ENCODE measurements at places on chromosomes 13 and 19. TPM values are rescaled to one million over a fixed set of nuclear protein-coding genes. Genes with fewer than 3 reads are reported as not detected.

DNA sequence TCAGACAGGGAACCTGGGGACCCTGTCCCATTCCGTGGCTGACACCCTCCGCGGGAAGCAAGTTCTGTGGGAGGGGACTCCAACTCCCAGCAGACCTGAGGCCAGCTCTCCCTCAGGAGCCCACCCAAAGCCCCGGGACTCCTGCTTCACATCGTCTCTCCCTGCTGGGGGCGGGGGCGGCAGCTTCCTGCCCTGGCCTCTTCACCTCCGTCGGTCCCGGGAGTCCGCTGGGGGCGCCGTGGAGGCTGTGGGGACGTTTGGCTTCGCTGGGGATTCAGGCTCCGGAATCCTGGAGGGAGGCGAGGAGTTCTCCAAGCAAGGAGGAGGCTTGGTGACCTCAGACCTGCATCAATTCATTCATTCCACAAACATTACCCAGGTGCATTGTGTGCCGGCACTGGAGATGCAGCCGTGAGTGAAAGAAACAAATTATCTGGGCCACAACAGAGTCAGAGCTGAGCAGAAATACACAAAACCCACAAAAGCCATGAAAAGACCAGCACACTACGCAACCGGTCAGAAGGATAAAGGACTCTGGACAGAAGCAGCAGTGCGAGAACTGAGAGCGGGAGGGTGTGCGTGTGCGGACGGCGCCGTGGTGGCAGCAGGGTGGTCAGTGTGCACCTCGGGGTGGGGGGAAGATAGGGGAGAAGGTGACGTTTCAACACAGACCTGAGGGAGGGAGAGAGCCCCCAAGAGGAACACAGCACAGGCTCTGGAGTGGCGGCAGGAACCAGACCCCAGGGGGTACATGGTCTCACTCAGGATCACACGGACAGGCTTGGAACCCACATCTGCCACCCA, 19.0 kb downstream of the EPS8L1 start:
- DNase-seq: no peak

GRCh38 chr19:12453495-12453894, 12.7 kb upstream of the ZNF443 start:
- no peak for DNase-seq

- DNase-seq: no peak
Observed at GRCh38 chr19:42286349-42287016, 15.4 kb upstream of the PRR19 start.

- no peak for DNase-seq
Observed at GRCh38 chr13:78841358-78841963, 182.5 kb upstream of the OBI1 start.

Gene RPS16
- total RNA-seq: 43.2 TPM

Gene ATP4A
- total RNA-seq: not detected

Gene LILRB1
- not detected for total RNA-seq

Data from fibroblast of villous mesenchyme (primary cell).